Gastrocnemius medialis (tissue), 4 donors: ENCODE measurements at places on chromosomes 11 and 22. TPM values are rescaled to one million over a fixed set of nuclear protein-coding genes. Genes with fewer than 3 reads are reported as not detected.

DNA sequence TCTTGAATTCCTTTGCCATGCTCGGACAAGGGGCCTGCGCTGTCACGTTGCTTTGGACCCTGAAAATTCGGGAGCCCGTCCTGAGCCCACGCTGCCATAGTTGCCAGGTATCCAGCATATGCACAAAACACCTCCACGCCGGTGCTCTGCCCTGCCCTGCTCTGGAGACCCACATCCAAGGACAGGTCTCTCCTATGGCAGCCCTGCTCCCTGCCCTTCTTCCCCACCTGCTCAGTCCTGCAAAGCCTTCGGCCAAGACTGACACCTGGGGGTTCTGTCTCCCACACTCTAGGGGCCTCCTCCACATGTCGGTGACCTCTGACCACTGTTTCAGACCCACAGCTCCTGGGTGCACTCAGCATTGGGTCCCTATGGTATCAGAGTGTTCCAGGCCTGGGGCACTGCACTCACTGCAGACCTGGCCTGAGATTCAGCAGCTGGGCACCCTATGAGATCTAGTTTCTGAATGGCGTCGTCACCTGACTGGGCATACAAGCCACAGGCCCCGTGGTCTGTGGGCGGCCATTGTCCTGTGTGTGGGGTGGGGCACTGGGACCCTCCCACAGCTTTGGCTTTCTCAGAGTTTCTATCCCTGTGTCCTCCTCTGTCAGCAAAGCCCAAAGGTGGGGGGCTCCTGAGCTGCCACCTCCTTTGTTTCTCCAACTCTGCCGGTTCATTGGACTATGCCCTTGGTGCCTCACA is 2.0 kb upstream of the KRTAP5-6 start:
- DNase-seq: no peak

DNA sequence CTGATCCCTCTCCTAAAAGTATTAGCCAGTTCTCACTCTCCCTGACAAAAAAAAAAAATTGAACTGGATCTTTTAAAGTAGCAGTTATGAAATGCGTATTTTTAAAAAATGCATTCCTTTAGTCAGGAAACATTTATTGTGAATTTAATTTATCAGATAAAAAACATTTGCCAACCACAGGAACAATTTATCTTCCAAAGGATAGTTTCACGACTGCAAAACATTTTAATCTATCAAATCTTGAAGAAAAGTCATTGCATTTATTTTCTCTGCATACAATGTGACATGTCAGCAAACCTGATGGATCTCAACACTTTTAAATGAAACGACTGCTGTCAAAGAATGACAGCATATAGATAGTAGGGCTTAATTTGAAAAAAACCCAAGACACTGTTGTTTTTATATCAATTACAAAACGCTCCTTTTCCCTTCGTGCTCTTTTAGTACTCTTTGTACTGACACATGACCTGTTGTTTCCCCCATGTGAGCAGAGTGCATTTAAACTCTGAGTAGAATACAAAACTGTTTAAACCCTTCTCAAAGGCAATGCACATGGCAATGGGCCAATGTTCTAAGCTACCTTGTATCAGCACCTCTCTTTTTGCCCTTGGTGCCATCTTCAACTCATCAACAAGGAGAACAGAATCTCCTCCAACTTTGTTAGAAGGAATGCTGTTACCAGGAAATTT is 107.0 kb downstream of the ATG16L2 start:
- no peak for DNase-seq

- DNase-seq: no peak
Measured at GRCh38 chr22:46416520-46416871, 81.0 kb downstream of the TRMU start.

DNA sequence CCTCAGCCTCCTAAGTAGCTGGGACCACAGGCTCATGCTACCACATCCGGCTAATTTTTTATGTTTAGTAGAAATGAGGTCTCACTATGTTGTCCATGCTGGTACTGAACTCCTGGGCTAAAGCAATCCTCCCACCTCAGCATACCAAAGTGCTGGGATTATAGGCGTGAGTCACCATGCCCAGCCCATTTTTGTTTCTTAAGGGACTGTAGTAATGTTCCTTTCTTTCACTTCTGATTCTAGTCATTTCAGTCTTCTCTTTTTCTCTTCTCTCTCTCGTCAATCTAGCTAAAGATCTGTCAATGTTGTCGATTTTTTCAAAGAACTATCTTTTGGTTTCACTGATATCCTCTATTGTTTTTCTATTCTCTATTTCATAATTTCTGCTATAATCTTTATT is 111.0 kb upstream of the APOA1 start:
- no peak for DNase-seq

GRCh38 chr11:10742460-10743208 is 8.4 kb upstream of the CTR9 start:
- DNase-seq: no peak

GRCh38 chr11:131373756-131374155 is 3.3 kb downstream of the NTM start:
- DNase-seq: no peak

- DNase-seq: no peak
Measured at GRCh38 chr11:103067118-103067517, 24.8 kb downstream of the DCUN1D5 start.

GRCh38 chr22:47196881-47197772 is 434.7 kb downstream of the TBC1D22A start:
- no peak for DNase-seq

GRCh38 chr11:15580775-15581095 is 466.0 kb downstream of the INSC start:
- DNase-seq: no peak

- DNase-seq: no peak
Measured at GRCh38 chr11:72111300-72112142, 974 bp downstream of the ANAPC15 start.

GRCh38 chr11:110475671-110476070 is 45.9 kb downstream of the FDX1 start:
- DNase-seq: no peak

GRCh38 chr22:26079009-26079408 is 90.3 kb upstream of the SEZ6L start:
- DNase-seq: no peak

- DNase-seq: no peak
Measured at GRCh38 chr11:121367844-121368225, 75.3 kb downstream of the SC5D start.

GRCh38 chr22:49023879-49024774 is 803.5 kb downstream of the BRD1 start:
- DNase-seq: no peak

DNA sequence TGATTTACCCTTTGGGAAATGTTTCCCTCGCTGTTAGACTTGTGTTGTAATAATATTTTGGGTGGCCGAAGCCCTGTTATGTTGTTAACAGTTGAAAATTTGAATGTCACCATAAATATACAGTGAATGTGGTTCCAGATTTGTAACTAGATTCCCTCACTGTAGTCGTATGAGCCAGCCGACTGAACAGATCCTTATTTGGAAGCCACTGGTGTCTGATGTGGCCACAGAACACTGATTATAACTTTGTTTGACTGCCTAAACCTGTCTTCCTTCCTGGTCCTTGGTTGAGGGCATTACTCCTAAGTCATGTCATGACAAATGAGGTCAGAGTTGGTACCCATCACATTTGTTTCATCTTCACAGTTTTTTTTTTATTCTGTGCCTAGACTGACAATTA is 45.4 kb downstream of the YAP1 start:
- DNase-seq: no peak

GRCh38 chr11:35118906-35119305 is 20.1 kb upstream of the CD44 start:
- DNase-seq: no peak

GRCh38 chr11:71182791-71183677 is 69.3 kb downstream of the SHANK2 start:
- no peak for DNase-seq

DNA sequence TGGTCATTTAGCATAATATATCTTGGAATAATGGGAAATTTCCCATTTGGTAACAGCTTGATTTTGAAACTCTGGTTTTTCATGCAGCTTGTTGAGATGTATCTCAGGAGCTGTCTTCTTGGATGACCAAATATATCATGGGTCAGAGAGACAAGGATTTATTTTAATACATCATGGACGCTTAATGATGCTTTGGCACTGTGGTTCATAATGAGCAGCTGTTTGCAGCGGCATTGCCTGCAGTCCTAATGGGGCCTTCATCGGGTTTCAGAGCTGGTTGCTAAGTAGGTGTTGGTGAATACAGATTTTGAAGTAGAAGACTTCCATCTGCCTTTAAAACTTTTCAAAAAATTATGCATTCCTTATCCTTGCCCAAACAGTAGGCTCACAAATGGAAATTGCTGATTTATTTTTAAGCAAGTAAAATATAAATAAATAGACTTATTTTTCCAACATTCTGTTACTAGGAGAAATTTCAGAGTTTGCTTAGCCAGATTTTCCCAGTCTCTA is 389.5 kb upstream of the FAT3 start:
- no peak for DNase-seq

GRCh38 chr11:134170177-134170918 is 53.4 kb downstream of the NCAPD3 start:
- DNase-seq: no peak

GRCh38 chr11:20658135-20658534 is 11.3 kb upstream of the NELL1 start:
- DNase-seq: no peak

DNA sequence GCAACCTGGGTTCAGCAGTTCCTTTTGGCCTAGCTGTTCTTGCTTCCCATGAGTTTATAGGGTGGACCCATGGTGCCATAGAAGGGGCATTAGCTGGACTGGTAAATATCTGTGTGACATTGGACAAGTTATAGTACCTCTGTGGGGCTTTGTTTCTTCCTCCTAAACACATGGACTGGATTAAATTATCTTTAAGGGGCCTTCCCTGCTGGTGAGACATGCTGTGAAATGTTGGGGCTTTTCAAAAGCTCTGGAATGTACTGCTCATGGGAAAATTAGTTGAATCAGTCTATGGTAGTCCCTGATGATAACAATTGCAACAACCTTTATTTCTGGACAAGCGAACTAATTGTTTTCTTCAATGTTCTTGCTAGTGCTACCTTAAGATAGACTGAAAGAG is 276.2 kb downstream of the BLID start:
- no peak for DNase-seq

DNA sequence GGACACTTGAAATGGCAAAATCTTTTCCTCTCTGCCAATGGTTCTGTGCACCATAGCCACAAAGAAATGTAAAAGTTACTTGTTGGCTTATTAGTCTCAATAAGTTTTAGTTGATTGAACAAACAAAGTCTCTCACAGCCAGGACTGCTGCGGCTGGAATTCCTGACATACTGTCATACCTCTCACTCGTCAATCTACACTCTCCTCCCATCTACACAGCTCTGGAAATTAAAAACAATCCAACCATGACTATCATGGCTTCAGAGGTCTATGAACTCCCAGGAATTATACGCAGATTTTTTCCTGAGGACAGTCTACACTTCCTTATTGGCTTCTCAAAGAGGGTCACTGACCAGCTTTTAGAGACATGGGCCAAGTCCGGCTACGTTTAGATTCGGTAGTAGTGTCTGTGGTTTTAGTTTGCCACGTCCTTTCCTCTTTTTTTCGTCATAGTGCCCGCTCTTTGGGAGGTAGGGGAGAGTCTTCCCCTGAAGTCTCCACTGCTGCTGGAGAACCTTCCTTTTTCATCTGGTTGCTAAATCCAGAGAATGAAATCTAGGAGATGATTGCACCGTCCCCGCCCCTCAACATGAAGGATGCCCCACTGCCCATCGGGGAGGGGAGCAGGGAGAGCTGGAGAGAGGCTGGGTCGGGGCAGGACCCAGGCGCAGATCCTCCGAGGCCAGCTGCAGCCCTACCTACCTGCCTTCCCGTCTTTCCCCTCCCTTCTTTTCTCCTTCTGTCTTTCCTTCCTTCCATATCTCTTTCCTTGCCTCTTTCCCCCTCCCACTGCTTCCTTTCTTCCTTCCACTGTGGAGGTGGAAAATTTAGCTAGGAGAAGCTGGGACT is 1.0 kb upstream of the PLEKHB1 start:
- DNase-seq: no peak

- DNase-seq: no peak
Measured at GRCh38 chr11:5937868-5938602, 4.0 kb upstream of the OR56A3 start.

- DNase-seq: no peak
Measured at GRCh38 chr11:70030412-70030811, 47.7 kb upstream of the ANO1 start.

DNA sequence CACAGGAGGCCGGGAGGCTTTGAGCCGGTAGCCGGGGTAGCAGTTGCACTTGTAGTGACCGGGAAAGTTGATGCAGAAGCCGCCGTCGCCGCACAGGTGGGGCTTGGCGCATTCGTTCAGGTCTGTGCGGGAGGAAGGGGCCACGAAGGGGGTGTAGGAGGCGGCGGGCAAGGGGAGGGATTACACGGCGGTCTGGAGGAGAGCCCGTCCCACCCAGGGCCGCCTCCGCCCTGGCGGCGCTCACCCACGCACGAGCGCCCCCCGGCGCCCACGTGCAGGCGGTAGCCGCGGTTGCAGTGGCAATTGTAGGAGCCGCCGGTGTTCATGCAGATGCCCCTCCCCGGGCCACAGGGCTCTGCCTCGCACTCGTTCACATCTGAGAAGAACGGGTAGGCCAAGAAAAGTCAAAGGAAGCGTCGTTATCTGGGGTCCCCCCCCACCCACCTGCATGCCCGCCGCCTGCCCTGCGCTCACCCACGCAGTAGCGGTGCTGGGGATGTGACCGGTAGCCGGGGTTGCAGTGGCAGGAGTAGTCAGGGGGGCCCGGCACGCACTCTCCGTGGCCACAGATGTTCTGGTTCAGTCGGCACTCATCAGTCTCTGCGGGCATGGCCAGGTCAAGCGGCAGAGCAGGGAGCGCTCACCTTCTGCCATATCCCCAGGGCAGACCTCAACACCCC is 10.6 kb downstream of the LTBP3 start:
- DNase-seq: no peak

GRCh38 chr11:44104481-44105294 is 9.2 kb downstream of the EXT2 start:
- DNase-seq: no peak

GRCh38 chr22:17580441-17581031 is 17.2 kb downstream of the SLC25A18 start:
- no peak for DNase-seq

GRCh38 chr11:56848141-56848809 is 99.8 kb upstream of the OR9G4 start:
- no peak for DNase-seq

- peak; percentile 80 for DNase-seq
Measured at GRCh38 chr11:68398995-68399851, 61.3 kb upstream of the PPP6R3 start.

GRCh38 chr11:103147627-103148026 is 38.4 kb downstream of the DYNC2H1 start:
- no peak for DNase-seq

GRCh38 chr22:17575151-17575550 is 11.9 kb downstream of the SLC25A18 start:
- no peak for DNase-seq

GRCh38 chr11:113446112-113446511 is 29.1 kb downstream of the DRD2 start:
- no peak for DNase-seq

Gene AQP11
- 0.46 TPM for total RNA-seq

Gene CRYBB3
- not detected for total RNA-seq

Gene UPK3A
- 3.5 TPM for total RNA-seq

Gene DTX4
- 0.15 TPM for total RNA-seq

Gene MN1
- 8.8 TPM for total RNA-seq

Gene C11orf87
- not detected for total RNA-seq

Gene PLAAT5
- total RNA-seq: 0.18 TPM

Gene OR51B5
- total RNA-seq: not detected

Gene MPEG1
- 2.0 TPM for total RNA-seq

Gene MAPK8IP1
- 2.3 TPM for total RNA-seq

Gene BRD1
- 25.2 TPM for total RNA-seq

Gene KDM2A
- total RNA-seq: 55.0 TPM

Gene GDPD4
- total RNA-seq: not detected

Gene CDC42BPG
- total RNA-seq: 0.19 TPM

Gene FOLH1
- total RNA-seq: not detected

Gene APOBEC3F
- not detected for total RNA-seq

Gene PDE2A
- 26.1 TPM for total RNA-seq

Gene POU2AF1
- not detected for total RNA-seq
